GM23338 (cell line): ENCODE measurements at places on chromosomes 5 and 9. TPM values are rescaled to one million over a fixed set of nuclear protein-coding genes. Genes with fewer than 3 reads are reported as not detected.

GRCh38 chr5:457195-457961 is 14.4 kb downstream of the EXOC3 start:
- no peak overlapping the region for H3K27ac ChIP-seq
- peaks cover 11% of the 10 kb centered on the region; the same call in 1 of the 2 replicates for H3K36me3 ChIP-seq
- H3K4me1 ChIP-seq = peaks cover 4% of the 10 kb centered on the region
- H3K4me3 ChIP-seq = no peak overlapping the region

DNA sequence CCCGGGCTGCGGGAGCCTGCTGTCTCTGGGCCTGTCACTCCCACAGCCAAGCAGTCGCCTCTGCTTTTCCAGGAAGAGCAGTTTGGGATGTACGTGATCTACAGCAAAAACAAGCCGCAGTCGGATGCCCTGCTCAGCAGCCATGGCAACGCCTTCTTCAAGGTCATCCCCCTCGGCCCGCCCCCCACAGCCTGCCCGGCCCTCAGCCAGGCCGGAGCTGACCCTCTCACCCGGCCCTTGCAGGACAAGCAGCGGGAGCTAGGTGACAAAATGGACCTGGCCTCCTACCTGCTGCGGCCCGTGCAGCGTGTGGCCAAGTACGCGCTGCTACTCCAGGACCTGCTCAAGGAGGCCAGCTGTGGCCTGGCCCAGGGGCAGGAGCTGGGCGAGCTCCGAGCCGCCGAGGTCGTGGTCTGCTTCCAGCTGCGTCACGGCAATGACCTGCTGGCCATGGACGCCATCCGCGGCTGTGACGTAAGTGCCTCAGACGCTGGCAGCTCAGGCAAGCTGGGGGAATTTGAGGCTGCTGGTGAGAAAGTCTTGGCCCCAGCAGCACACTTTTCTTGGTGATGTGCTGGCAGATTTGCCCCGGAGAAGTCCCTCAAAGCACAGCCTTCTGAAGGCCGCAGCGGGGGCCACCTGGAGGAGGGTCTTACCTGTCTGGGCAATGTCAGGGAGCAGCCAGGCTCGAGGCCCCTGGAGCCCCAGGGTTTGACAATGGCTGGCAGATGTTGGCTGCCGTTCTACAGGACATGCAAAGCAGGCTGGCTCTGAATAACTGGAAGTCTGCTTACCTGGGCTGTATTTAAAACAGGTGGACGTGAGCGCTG is 20.1 kb upstream of the LRRC14B start:
- no peaks in the 10 kb centered on the region for H3K4me1 ChIP-seq
- no peaks in the 10 kb centered on the region for H3K27me3 ChIP-seq
- no peaks in the 10 kb centered on the region for H3K36me3 ChIP-seq
- no peak overlapping the region for H3K27ac ChIP-seq

- DNase-seq = peak; percentile 51
- H3K36me3 ChIP-seq = no peaks in the 10 kb centered on the region
- H3K4me3 ChIP-seq = peak overlapping the region; percentile 82
- peaks cover 4% of the 10 kb centered on the region; the same call in 1 of the 2 replicates for H3K4me1 ChIP-seq
- peak overlapping the region; percentile 93 for H3K27ac ChIP-seq
- H3K27me3 ChIP-seq = peaks cover 4% of the 10 kb centered on the region; the same call in 1 of the 2 replicates
These were observed 625 bp upstream of the UBLCP1 start for GRCh38 chr5:159262472-159262858.

The GRXCR2 gene
- not detected in 2 replicates for polyA plus RNA-seq

The EDIL3 gene
- 43.3 and 44.0 TPM in 2 replicates for polyA plus RNA-seq

The POU5F2 gene
- 0.11 and 0.14 TPM in 2 replicates for polyA plus RNA-seq

The PRDM9 gene
- polyA plus RNA-seq = not detected in 2 replicates

DNA sequence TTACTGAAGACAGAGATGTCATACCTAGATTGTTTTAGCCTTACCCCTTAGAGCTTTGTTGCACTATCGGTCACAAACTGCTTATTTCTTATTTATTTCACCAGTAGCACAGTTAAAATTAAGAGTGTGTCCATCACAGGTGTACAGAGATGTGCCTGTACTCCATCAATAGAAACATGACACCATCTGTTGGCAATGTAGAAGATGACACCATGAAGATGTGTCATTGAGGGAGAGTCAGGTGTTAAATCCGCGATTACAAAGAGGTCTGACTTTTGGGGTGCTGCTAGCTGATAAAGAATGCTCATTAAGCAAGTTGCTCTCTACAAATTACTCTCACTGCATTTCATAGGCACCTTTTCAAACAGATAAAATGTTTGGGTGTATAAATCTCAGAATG is 164.4 kb downstream of the SMARCA2 start:
- H3K36me3 ChIP-seq = no peaks in the 10 kb centered on the region
- H3K4me1 ChIP-seq = peaks cover 33% of the 10 kb centered on the region
- peak overlapping the region; percentile 93 for H3K27ac ChIP-seq
- no peak for DNase-seq
- no peak overlapping the region for H3K4me3 ChIP-seq
- no peaks in the 10 kb centered on the region for H3K27me3 ChIP-seq

The SH3RF2 gene
- 0.80 and 1.7 TPM in 2 replicates for polyA plus RNA-seq

- no peaks in the 10 kb centered on the region for H3K27me3 ChIP-seq
- no peak for DNase-seq
- no peaks in the 10 kb centered on the region for H3K4me1 ChIP-seq
These were observed 23.5 kb upstream of the TENT2 start for GRCh38 chr5:79588696-79589095.

- DNase-seq = no peak
- no peak overlapping the region for H3K27ac ChIP-seq
- H3K36me3 ChIP-seq = no peaks in the 10 kb centered on the region
These were observed 17.0 kb upstream of the SH3TC2 start for GRCh38 chr5:149079883-149080282.

DNA sequence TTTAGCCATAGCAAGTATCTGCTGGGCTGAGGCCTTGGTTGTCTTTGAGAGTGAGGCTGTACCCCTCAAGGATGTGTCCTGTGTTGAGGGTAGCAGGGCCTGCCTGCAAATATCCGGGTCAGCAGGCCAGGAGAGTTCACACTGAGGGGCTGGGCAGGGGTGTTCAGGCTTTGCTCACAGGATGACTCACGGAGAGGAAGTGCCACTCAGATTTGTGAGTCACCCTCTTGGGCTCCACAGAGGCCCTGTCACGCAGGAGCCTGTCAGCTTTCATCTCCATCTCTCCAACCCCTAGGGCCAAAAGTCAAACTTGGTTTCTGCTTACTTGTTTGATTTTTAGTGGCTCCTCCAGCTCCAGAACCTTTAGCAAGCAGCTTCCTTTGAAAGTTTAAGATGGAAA is 211.5 kb downstream of the SEC61B start:
- no peak for DNase-seq
- H3K36me3 ChIP-seq = no peaks in the 10 kb centered on the region
- H3K27me3 ChIP-seq = no peaks in the 10 kb centered on the region
- H3K27ac ChIP-seq = no peak overlapping the region
- peaks cover 11% of the 10 kb centered on the region; the same call in 1 of the 2 replicates for H3K4me1 ChIP-seq

The DNAH5 gene
- 0.97 and 1.2 TPM in 2 replicates for polyA plus RNA-seq

DNA sequence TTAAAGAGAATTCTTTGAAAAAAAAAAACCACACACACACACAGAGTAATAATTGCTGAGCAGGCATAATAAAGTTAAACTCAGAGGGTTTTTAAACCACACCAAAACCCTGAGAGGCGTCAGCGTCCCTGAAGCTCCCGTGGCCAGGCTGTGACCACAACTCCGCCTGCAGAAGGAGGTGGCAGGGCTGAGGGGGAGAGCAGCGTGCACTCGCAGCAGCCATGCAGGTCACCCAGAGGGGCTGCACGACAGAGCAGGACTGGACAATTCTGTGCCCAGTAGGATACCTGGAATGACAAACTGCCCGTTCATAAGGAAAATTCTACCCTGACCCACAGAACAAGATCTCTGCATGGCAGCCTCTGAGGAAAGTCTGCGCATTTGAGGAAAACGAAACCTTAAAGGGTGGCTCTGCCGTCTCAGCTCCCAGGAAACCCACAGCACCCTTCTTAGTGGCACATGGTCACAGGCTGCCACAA is 44.0 kb downstream of the ROR2 start:
- H3K4me1 ChIP-seq = peaks cover 57% of the 10 kb centered on the region
- 0 out of 2 replicates have a peak, but pooled peaks cover 8% of the 10 kb centered on the region for H3K27me3 ChIP-seq
- no peaks in the 10 kb centered on the region for H3K36me3 ChIP-seq
- no peak overlapping the region for H3K27ac ChIP-seq
- H3K4me3 ChIP-seq = no peak overlapping the region
- no peak for DNase-seq

The SPINK6 gene
- polyA plus RNA-seq = 0.53 TPM in 1 of 2 replicates, not detected in the other

DNA sequence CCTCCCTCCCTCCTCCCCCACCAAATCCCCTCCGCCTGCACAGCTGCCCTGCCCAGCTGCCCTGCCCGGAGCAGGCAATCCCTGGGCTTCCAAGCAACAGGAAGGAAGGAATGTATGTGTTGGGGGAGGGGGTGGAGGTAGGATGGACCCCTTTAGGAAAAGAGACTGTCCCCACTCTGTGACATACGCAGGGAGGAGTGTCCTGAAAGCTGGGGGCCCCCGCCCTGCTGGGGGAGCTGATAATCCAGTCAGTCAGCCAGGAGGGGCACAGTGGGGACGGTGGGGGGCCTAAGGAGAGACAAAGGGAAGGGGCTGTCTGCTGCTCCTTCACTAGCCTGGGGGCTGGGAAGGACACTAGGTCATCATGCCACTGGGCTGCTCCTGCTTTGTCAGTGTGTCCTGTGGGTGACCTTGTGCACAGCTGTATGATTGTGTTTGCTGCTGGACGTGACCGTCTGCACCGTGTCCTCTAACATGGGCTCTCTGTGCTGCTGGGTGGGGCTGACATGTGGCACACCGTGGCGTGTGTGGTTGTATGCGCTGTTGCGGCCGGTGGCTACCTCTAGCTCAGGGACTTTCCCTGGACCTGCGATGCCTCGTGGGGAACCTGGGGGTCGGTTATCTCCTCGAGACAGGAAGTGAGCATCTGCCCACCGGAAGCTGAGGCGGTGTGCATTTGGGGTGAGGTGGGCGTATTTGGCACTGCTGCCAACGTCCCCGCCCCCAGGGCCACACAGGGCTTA is 3.0 kb downstream of the N4BP3 start:
- DNase-seq = peak; percentile 78
- no peaks in the 10 kb centered on the region for H3K27me3 ChIP-seq
- H3K4me3 ChIP-seq = peak overlapping the region; percentile 92
- H3K4me1 ChIP-seq = peaks cover 40% of the 10 kb centered on the region
- H3K27ac ChIP-seq = peak overlapping the region; percentile 99

- H3K27ac ChIP-seq = no peak overlapping the region
- no peaks in the 10 kb centered on the region for H3K36me3 ChIP-seq
- no peaks in the 10 kb centered on the region for H3K27me3 ChIP-seq
- DNase-seq = no peak
- H3K4me3 ChIP-seq = no peak overlapping the region
These were observed 56.8 kb upstream of the XPA start for GRCh38 chr9:97753975-97754374.

DNA sequence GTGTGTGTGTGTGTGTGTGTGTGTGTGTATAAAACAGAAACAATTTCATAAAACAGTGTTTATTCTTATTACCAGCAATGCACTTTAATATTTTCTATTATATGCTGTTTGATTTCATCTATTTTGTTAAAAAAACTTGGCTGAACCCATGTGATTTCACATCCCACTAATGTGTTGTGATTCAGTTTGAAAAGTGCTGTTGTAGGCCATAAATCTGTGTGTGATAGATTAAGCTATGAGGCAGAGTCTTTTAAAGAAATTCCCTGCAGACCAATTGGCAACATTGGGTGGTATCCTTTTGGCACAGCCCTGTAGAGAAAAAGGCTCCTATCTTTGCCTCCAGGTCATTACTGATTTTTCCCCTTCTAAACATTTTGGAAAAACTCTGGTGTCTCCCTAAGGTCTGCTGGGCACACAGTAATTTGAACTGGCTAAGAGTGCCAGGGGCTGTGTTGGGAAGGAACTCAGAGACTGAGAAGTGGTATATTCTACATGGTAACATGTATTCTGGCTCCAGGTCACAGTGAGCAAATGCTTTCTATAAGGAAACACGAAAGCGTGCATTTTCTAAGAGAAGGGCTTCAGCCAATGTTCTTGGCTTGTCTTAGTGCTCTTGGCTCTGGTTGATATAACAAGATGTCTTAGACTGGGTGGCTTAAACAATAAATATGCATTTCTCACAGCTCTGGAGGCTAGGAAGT is 4.5 kb downstream of the CAMK4 start:
- H3K4me1 ChIP-seq = peaks cover 8% of the 10 kb centered on the region; the same call in 1 of the 2 replicates
- peaks cover 17% of the 10 kb centered on the region for H3K27me3 ChIP-seq
- no peak overlapping the region for H3K27ac ChIP-seq
- H3K4me3 ChIP-seq = no peak overlapping the region

DNA sequence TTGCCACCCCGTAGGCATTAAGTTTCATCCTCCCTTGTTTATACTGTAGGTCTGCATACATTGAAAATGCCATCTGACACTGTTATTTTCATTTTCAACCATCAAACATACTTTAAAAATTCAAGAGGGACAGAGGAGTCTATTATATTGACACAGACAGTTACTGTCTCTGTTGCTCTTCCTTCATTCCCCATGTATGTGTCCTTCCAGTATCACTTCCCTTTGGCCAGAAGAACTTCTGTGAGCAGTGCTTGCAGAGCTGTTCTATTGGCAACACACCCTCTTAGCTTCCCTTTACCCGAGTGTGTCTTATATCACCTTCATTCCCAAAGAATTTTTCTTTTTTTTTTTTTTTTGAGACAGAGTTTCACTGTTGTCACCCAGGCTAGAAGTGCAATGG is 42.8 kb downstream of the RASGEF1C start:
- H3K4me3 ChIP-seq = no peak overlapping the region
- no peaks in the 10 kb centered on the region for H3K36me3 ChIP-seq
- no peaks in the 10 kb centered on the region for H3K4me1 ChIP-seq
- H3K27me3 ChIP-seq = no peaks in the 10 kb centered on the region
- H3K27ac ChIP-seq = no peak overlapping the region

DNA sequence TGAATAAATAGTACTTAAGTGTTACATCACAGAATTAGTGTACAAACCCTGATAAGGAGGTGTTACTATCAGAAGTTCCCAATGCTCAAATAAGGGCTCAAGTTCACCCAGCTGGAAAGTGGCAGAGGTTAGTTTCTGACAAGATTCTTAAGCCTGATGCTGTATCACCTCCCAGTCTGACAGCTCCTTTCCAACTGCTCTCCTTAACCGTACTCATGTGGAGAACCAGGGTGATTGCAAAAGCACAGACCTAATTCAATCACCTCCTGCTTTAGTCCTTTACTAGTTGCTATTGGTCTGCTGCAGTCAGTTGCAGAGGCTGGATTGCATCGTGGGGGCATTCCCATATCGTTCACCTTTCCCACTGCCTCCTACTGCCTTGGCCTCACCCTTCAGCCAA is 100.4 kb upstream of the ZNF618 start:
- H3K4me3 ChIP-seq = no peak overlapping the region
- no peaks in the 10 kb centered on the region for H3K27me3 ChIP-seq
- no peaks in the 10 kb centered on the region for H3K36me3 ChIP-seq
- H3K4me1 ChIP-seq = peaks cover 6% of the 10 kb centered on the region; the same call in 1 of the 2 replicates
- DNase-seq = no peak

DNA sequence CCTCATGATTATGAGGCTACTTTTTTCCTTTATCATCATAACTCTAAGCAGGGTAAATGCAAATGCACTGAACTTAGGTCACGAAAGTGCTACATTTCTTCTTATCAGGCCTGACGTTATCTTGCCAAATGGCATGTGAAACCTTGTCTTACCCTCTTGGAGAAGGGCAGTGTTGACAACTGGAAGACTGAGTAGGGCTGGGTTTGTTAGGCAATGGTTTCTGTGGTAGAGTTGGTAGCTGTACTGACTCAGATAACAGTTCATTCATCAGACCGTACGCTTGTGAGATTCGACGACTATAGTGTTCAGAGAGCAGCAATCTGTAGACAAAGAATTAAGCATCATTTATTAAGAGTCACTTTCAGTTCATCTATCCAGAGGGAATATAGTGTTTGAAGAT is 127.7 kb downstream of the CPLANE1 start:
- DNase-seq = no peak
- no peaks in the 10 kb centered on the region for H3K27me3 ChIP-seq
- no peak overlapping the region for H3K27ac ChIP-seq
- H3K36me3 ChIP-seq = no peaks in the 10 kb centered on the region
- H3K4me1 ChIP-seq = no peaks in the 10 kb centered on the region
- H3K4me3 ChIP-seq = no peak overlapping the region
